GM04504 (cell line): ENCODE measurements at places on chromosomes 6 and 20.

- no peak for DNase-seq
These were observed 9.2 kb downstream of the CDH22 start for GRCh38 chr20:46299078-46299477.

DNA sequence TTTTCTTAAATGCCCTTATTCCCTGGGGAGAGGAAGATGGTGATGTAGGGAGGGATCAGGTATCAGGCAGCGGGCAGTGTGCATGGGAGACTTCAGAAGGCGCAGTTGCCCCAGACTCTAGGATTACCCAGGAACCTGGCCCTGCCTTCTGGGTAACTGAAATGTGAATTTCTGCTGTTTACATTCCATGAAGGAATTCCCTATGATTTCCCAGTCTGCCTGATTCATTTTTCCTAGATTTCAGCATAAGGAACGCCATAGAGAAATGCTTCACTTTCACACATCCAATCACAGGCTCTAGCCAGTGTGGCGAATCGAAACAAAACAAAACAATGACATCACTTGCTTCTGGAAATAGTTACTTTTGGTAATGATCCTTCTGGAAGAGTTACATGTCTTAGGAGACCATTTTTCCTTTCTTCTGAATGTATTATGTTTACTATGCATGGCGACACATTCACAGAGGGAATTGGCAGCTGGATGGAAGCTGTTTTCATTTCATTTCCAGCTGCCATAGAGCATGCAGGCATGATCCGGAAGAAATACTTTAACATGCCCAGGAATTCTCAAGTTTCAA lies 33.3 kb downstream of the LRP11 start:
- DNase-seq: peak; percentile 50

DNA sequence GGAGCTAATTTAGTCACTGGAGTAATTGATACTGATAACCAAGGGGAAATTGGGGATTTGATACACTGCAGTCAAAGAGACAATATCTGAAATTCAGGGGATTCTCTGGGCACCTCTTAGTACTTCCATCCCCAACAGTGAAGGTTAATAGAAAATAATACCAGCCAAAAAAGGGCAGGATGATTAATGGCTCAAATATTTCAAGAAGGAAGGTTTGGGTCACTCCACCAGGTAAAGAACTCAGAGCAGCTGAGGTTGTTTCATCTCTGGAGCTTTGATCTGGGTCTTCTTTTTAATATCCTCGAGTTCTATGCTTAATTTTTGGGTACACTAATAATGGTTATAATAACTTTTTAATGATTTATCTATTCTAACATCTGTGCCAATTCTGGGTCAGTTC lies 70.8 kb downstream of the CDKAL1 start:
- no peak for DNase-seq

DNA sequence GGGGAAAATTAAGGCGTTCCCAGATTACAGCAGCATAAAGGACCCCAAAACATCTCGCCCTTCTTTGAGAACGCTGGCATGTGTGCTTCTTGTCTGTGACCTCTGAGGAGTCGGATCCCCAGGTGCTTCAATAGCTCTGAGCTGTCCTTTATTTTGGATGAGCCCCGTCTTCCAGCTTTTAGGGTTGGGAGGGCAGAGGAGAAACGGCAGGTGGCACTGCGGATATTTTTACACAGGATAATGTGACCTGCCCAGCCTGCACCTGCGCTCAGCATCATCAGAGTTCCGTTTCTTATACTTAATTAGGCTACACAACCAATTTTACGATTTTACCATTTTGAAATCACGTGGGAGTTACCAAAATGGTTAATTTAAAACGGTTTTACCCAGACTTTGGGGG lies 147.7 kb upstream of the RPS6KA2 start:
- DNase-seq: no peak

GRCh38 chr6:3701631-3702030 lies 49.9 kb downstream of the PXDC1 start:
- DNase-seq: no peak

DNA sequence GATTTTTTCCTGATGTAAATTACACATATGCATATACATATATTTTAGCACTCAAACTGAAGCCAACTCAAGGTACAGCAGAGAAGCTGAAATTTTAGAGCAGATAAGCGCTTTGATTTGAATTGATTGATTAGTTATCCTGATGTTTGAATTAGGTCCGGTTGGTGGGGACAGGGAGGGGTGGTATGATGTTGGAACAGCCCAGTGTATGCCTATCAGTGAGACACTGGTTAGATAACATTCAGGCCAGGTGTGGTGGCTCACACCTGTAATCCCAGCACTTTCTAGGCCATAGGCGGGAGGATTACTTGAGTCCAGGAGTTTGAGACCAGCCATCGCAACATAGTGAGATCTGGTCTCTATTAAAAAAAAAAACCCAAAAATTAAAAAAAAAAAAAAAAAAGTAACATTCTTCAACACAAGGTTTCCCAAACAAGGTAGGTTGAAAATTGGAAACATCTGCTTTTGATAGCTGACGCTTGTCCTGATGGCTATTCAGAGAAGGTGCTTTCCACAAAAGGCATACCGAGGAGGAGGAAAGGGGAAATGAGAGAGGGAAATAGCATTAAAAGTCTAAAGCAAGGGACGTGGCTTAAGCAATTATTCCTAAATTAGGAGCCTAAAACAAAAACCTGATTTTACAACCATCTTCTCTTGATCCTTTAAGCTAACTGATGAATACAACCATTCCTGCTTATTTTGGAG lies 288.4 kb upstream of the JARID2 start:
- DNase-seq: no peak

DNA sequence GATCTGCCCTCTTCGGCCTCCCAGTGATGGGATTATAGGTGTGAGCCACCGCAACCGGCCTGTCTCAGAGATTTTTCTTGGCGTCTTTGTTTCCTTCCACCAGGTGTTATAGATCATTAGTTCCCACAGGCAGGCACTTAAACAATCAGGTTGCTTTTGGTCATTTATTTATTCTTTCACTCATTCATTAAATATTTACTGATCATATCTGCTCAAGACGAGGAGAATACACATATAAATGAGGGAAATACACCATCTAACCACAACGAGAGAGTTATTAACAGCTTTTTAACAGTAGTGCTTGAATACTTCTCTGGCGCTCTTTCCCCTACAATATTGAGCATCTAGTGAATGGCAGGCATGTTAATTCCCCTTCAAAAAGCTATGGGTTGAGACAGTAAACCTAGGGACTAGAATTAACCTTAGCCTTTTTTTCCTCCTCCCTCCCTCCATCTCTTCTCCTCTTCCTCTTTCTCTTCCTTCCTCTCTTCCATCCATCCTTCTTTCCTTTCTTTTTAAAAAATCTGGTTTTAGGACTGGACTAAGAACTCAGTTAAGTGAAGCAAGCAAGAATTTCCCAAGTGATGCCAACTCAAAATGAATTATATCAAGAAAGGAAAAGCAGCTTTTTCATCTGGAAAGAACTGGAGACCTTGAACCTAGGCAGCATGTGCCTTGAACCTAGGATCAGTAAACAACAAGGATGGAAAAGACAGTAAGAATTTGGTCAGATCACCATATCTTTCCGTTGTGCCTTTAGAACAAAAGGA lies 41.1 kb upstream of the RFPL4B start:
- DNase-seq: no peak

DNA sequence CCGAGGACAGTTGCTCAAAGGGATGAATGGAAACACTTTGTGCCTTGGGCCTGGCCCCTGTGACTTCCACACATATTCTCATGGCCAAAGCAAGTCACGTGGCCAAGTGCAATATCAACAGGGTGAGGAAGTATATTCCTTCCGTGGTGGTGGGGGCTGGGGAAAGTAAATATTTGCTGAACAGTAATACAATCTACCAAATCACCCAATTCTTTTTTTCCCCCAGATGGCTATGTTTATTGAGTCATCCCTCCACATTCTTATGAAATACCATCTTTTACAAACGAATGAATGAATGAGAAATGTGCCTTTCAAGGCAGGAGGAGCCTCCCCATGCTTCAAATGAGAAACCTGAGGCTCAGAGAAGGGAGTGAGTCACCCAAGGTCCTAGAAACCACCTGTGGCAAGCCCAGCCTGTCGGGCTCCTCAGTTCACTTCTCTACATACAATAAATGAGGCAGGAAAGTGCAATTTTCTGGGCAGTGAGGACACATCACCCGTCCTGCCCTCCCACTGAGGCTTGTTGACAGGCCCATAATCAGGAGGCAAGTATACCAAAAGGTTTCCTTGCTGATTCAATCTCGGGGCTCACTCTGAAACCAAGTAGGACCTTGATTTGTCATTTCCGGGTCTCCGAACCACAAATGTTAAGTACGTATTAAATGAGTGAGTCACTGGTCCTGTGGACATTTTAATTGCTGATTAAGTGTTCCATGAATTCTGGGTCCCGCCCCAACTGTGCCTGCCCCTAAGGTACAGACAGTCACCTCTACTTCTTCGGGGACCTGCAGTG lies 25.3 kb upstream of the TOP1 start:
- peak; percentile 94 for DNase-seq

GRCh38 chr6:84836366-84836765 lies 72.0 kb upstream of the TBX18 start:
- DNase-seq: no peak

GRCh38 chr20:15930311-15931305 lies 642.6 kb downstream of the KIF16B start:
- peak; percentile 37 for DNase-seq

DNA sequence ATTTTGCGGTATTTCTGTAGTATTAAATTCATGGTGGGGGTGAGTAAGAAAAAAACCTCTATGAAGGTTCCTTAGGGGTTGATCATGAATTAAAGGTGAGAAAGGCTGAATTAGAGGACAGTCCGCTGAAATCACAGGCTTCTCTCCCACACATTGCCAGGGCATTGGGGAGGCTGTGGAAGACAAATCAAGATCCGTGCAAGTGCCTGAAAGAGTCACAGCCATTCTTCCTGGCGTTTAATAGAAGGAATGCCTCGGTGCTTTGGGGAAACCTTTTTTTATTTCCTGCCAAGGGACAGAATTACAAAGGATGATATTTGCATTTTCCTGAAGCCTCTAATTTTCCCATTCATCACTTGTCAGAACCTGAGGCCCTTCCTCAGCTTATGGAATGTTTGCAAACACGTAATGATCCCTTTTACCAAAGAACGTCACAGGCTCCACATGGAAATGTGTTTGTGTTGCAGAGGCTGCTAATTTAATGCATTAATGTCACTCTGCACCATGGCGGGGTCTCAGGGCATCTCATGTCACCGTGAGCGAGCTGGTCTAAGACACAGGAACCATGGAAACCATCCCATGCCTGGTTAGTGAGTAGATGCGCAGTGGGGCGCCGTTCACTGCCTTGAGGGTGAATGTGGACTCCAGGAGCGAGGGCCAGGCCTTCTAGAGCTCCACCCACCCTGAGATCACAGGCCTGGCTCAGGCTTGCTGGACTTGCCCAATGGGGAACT lies 185.9 kb upstream of the SULF2 start:
- DNase-seq: no peak

GRCh38 chr6:19788686-19789085 lies 48.5 kb upstream of the ID4 start:
- DNase-seq: no peak

DNA sequence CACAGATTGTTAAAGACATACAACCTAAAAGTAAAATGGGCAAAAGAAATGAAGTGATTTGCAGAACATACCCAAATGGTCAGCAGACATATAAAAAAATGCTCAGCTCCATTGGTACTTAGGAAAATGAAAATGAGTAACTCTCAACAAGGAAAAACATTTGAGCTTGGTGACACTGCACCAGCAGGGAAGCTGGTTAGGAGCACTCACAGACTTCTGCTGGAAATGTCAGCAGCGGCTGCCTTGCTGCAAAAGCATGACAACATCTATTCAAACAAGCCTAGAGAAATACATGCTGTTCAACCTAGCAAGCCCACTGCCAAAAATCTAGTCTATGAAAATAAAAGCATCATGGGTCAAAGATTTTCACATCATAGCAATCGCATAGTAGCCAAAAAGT lies 99.0 kb upstream of the FOXQ1 start:
- DNase-seq: no peak

DNA sequence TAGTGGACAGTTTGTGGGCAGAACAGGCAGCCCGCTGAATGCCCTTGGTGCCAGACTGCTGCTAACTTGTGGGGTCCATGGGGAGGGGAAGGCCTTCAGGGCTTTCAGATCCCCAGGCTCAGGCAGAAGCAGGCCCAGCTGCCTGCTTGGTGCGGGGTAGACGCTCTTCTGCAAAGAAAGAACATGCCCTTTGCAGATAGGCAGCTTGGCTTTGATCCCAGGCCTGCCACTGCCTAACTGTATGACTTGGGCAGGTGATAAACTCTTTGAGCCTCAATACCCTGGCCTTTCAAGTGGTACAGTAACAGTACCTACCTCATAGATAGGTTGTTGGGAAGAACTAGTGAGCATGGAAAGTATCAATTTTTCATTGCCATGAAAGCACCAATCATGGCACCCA lies 28.4 kb downstream of the CHMP4B start:
- DNase-seq: no peak

- no peak for DNase-seq
These were observed 43.6 kb upstream of the FUCA2 start for GRCh38 chr6:143555071-143555492.

GRCh38 chr6:170144571-170145271 lies 146.2 kb downstream of the DLL1 start:
- DNase-seq: no peak

- DNase-seq: peak; percentile 71
These were observed 19.0 kb upstream of the UTRN start for GRCh38 chr6:144266091-144266649.
